ENCODE measurements at places on chromosomes 11 and 22.

DNA sequence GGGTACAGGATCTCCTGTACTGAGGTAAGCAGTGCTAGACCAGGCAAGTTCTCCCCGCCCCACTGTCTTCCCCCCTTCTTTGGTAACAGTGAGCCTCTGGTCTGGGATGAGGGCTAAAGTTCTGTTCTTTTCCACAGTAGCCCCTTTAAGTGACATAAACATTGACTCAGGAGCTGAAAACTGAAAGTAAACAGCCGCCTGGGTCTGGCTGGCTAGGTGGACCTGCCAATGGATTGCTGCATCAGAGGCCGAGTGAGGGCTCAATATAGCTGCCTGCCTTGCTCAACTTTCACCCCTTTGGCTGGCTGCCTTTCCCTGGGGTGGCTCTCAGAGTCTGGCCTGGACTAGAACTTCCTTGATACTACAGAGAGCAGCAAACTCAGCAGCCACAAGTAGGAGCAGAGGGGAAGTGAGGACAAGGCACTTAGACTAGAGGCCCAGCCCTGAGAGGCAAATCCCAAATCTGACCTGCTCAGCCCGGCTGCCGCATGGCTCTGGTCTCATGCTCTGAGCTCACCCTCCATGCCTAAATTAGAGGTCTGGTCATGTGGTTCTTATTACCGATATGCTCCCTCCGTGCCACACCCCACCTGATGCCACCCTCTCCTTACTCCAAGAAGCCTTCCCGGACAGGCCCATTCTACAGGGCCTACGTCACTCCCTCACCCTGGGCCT is 9.6 kb upstream of the UCP3 start:
- DNase-seq = no peak

DNA sequence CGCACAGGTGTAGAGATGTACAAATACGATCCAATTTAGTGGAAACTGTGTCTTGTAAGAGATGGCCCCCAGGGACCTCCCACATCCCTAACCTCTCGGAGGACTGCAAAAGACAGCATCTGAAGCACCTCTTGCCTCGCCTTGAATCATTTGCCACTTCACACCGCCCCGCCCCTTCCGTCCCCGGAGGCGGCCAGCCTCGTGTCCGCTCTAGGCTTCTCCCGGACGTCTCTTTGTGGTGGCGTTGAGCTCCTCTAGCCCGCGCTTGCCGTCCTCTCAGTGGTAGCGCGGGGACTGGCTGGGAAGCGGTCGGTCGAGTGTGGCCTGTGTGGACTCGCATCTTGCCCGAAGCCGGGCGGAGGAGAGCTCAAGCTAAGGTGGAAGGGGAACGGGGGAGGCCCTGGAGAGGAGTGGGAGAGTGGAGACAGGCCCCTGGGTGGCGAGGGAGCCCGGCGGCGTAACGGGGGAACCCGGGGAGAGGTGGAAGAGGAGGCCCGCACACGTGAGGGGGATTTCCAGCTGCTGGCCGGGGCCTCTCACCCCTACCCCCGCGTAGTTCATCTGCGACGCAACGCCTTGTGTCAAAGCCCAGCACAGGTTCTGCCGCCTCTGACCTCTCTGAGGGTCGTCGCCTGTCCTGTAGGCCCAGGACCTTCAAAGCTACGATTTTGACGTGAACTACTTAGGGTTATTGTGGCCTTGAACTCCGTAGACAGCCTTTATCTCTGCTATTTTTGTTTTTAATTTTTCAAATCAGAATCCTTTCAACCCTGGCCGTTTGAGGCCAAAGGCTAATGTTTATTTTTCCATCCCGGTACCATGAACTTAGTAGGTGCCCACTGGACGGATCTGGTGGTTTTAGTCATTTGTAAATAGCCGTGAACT is at the start of gene ARL14EP:
TSS of gene ARL14EP (plus strand) at position 279 of the 885 bp plus-strand sequence. CDS start 7,845 bp downstream, outside the sequence.
- DNase-seq = peak; percentile 77

GRCh38 chr11:85751724-85752123 is 59.2 kb downstream of the SYTL2 start:
- DNase-seq = no peak

- DNase-seq = no peak
These were observed 20.1 kb upstream of the MCHR1 start for GRCh38 chr22:40659166-40659565.

- DNase-seq = no peak
These were observed 17.1 kb downstream of the PCF11 start for GRCh38 chr11:83174008-83174407.

- no peak for DNase-seq
These were observed 12.5 kb downstream of the LMO2 start for GRCh38 chr11:33879375-33879774.

GRCh38 chr11:64559351-64560138 is 31.5 kb upstream of the SLC22A12 start:
- DNase-seq = no peak

DNA sequence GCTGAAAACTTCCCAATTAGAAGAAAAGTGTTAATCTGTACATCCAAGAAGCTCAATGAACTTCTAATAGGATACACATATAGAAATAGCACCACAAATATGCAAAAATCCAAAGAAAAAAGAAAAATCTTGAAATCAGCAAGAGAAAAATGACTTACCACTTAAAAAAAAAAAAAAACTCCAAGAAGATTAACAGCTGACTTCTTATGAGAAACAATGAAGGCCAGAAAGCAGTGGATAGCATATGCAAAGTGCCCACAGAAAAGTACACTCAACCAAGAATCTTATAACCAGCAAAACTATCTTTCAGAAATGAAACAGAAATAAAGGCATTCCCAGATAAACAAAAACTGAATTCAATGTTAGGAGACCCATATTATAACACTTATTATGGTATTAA is 29.9 kb upstream of the OR5B12 start:
- no peak for DNase-seq

GRCh38 chr11:120399307-120399706 is 63.1 kb downstream of the ARHGEF12 start:
- no peak for DNase-seq

GRCh38 chr11:11010624-11011127 is 152.8 kb upstream of the ZBED5 start:
- no peak for DNase-seq
